ENCODE measurements at places on chromosomes 7 and 10.

GRCh38 chr10:44042075-44042770, 342.7 kb downstream of the CXCL12 start:
- DNase-seq, result no peak

- no peak for DNase-seq
Measured at GRCh38 chr10:7551950-7552716, 114.6 kb downstream of the ITIH5 start.

DNA sequence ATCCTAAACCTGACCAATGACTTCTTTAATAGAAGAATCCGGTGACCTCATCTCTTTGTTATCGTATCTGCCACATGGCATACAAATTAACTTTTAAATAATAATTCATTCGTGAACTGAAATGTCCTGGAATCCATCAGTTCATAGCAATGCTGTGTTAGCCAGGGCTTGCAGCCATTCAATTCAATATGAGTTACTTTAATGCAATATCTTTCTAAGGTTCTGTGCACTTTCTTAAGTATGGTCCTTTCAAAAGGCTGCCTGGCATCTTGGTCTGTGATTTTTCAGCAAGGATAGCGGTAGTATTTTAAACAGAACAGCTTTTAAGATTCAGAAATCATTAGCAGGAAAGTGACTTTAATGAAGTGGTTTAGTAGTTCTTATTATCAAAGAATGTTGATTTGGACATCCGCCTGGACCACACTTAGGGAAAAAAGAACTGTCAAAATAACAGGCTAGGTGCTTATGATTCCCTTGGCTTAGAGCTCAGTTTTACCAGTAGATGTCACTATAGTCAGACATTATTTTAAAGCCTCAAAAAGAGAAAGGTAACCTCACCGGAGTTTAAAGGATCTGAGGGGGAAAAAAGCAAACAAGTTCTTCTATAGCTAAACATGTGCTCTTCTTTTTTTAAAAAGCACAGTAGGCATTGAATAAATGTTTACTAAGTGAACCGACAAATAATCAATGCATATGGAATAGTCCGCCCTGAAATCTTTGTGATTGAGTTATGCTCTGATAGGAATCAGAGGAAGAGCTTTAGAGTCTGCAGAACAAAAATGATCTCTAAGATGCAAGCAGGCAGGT, 22.7 kb downstream of the SLC35G1 start:
- no peak for DNase-seq

- DNase-seq, result no peak
Measured at GRCh38 chr10:45179691-45180090, 135.7 kb downstream of the OR13A1 start.

- no peak for DNase-seq
Measured at GRCh38 chr7:87345962-87346371, 503 bp downstream of the CROT start.

DNA sequence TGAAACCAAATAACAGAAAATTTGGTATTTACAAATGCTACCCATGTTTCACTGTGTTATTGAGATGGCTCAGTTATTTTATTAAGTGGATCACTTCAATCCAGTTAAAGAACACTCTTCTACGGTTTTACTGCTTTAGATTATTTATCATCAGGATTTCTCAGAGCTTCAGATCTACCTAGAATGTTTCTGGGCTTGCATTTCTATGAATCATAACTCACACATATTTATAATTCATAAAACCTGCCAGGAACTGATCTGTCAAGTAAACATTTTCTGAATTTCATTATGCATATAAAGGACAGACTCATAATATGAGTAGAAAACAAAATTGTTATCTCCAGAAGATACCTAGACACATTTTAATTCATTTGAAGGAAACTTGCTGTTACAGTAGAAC, 1172.3 kb upstream of the LRRTM3 start:
- DNase-seq, result no peak
